Esophagus muscularis mucosa (tissue), 4 donors: ENCODE measurements at places on chromosomes 7 and 10. TPM values are rescaled to one million over a fixed set of nuclear protein-coding genes. Genes with fewer than 3 reads are reported as not detected.

- no peak for DNase-seq
These were observed 127.7 kb downstream of the ELMO1 start for GRCh38 chr7:37320848-37321468.

GRCh38 chr10:80161321-80162083, 29.0 kb downstream of the PLAC9 start:
- no peak for DNase-seq

SPDYE9 gene
- not detected for total RNA-seq

CUBN gene
- total RNA-seq, result 3.0 TPM

- DNase-seq, result no peak
These were observed 12.1 kb upstream of the GRIFIN start for GRCh38 chr7:2488272-2488645.

- DNase-seq, result no peak
These were observed 111.4 kb upstream of the NANOS1 start for GRCh38 chr10:118918116-118918515.

PPP1R9A gene
- total RNA-seq, result 27.5 TPM
